ENCODE measurements at places on chromosomes 12 and 14.

GRCh38 chr12:127008755-127009403 lies 1258.1 kb upstream of the TMEM132C start:
- DNase-seq, result no peak

DNA sequence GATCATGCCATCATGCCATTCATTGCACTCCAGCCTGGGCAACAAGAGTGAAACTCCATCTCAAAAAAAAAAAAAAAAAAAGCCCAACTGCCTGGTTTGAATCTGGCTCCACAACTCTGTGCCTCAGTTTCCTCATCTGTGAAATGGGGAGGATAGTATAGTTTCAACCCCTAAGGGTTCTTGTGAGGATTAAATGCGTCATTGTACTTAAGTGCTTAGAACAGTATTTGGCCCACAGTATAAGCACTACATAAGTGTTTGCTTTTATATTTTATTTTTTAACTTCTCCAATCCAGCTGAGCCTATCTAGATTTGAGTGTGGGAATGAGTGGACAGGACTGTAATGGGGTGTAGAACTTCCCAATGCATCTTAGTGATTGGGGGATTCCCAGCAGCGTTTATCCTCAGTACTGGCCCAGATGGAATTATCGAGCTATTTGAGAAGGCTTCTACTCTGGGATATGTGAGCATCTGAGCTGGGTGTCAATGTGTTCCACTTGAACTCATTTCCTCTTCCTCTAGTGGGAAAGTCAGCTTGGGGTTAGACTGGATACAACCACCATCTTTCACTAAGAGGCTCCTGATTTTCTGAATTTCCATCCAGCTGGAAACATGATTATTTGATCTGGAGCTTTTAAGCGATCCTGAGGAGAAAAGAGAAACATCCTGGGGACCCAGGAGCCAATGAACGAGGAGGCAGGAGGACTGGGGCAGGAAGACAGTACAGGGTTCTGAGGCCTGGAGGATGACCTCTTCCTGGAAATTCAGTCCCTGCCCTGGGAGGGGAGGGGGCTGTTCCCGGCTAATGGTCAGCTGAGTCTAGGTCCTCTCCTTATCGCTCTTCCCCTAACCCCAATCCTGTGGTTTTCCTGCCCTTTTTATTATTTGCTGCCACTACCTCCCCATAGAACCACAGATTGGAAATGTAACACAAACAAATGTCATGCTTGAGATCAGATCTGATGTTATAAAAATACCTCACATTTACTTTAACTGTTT lies 9.3 kb upstream of the ESPL1 start:
- DNase-seq, result no peak

GRCh38 chr12:54394281-54394719 lies 9.8 kb upstream of the ZNF385A start:
- no peak for DNase-seq

GRCh38 chr12:38291160-38291559 lies 25.4 kb upstream of the ALG10B start:
- DNase-seq, result no peak

GRCh38 chr14:75224561-75224960 lies 48.1 kb upstream of the TMED10 start:
- no peak for DNase-seq

DNA sequence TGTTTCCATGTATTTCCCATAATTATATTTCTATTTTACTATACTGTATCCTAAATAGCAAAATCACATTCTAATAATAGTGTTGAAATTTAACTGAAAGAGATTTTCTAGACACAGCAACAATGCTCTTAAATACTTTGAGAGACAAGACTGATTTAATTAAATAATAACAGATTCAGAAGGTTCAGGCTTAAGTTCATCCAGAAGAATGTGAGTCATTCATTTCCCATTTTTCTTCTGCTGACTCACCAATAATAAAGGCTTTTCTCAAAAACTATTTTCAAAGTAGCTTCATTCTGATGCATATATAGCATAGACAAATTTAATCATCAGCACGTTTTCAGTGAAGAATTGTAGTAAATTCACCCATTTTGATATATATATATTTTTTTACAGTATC lies 481.4 kb downstream of the MDGA2 start:
- DNase-seq, result no peak

DNA sequence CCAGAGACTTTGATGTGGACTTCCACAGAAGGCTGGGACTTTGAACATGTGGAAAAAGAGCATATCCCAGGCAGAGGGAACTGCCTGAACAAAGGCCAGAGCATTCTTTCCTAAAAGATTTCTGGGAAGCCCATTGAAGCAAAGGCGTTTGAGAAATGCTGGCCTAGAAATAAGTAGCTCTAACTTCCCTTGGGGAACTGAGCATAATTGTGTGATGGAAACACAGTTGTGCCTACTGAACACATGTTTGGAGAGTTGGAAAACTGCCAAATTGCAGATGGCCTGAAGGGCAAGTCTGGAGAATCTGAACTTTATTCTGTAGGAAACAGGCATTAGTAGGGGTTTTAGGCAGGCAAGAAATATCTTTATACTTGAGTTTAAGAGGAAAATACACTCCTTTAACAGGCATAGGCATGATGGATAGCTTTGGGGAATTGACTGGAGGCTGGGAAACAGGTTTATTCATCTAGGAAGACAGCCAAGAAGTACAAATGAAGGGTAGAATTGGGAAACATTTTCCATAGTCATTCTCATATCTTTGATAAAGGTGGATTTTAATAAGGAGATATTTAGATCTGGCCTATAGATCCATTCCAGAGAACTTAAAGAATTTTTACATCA lies 134.1 kb downstream of the TPH2 start:
- no peak for DNase-seq

- no peak for DNase-seq
Observed at GRCh38 chr14:106235356-106236159, 709.2 kb downstream of the TMEM121 start.

DNA sequence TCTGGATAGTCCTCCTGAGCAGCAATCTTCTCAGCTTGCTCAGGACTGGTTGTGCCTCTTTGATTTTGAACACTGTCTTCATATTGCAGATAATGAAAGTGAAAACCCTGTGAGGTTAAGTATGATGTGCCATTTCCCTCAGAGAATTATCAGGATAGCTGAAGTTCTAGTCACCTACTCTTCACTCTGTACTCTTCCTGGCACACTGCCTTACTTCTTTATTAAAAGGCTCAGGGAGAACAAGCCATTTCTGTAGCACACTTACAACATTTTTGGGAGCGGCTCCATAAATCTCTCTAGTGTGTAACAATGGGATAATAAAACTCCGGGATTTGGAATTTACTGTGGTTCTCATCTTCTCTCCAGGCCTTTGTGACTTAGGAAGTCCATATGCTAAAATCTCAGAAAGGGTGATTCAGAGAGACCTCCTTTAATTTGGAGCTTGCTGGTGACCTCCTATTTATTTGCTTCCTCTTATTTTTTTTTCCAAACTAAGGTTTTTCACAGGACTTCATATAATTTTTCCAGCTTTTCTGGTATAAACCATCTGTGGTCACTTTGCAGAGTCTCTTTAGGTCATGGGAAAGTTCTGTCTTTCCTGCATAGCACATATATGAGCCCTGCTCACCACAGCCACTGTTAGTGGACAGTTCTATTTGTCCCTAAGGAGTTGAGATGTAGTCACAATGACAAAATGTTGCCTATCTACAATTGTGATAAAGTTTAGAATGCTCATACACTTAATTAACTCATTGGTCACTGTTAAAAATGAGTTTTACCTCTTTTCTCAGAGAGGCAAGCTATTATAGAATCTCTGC lies 53.5 kb upstream of the LDHB start:
- no peak for DNase-seq

DNA sequence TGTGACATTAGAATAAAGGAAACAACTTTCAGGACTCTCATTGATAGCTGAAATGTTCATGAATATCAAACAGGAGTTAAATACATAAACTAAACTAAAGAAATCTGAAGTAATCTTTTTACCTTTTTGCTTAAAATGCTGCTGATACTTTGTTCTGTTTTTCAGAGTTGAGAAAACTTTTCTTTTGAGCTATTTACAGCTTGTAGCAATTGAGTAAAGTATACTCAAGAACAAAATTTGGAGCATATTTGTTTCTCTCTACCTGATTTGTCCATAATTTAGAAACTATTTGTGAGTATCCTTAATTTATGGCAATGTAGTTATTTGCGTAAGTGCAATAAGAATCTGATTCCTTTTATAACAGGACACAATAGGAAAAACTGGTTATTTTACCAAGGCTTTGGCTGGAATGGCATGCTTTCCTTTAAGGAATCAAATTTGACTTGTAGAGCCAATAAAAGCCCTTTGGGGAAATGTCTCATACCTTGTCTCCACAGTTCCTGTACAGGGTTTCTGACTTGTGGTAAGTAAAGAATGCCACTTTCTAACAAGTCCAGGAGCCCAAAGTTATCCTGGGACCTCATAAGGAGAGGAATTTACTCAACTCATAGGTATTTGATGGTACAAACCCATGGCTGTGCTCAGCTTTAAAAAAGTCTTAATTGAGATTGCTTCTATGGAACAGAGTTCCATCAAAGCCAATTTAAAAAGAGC lies 195.7 kb downstream of the TMEM117 start:
- DNase-seq, result no peak

GRCh38 chr12:93468008-93468371 lies 676 bp downstream of the MRPL42 start:
- no peak for DNase-seq

DNA sequence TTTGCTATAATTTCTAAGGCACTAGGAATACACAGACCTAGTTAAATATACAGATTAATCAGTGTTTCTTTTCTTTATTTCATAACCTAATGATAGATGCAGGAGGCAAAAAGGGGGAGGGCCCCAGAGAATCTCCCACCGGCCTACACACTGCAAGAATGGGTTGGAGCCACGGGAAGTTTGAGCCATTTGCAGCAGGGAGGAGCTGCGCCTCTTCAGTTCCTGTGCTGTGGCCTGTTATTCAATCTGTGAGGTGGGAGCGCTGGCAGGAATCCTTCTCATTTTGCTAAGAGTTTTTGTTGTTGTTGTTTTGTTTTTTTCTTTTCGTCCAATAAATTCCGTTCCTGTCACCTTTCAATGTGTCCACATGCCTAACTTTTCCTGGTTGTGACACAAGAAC lies 251.3 kb upstream of the RPL10L start:
- DNase-seq, result no peak

GRCh38 chr14:69137843-69138535 lies 14.9 kb downstream of the DCAF5 start:
- no peak for DNase-seq

GRCh38 chr12:7935590-7936581 lies at the start of gene SLC2A3:
SLC2A3 (minus strand) TSS chr12:7936187; CDS start chr12:7936034, 153 bp downstream.
- peak; percentile 79 for DNase-seq

- no peak for DNase-seq
Observed at GRCh38 chr14:22419620-22420019, 169.4 kb downstream of the DAD1 start.

- no peak for DNase-seq
Observed at GRCh38 chr12:115114140-115114539, 430.2 kb upstream of the TBX3 start.

DNA sequence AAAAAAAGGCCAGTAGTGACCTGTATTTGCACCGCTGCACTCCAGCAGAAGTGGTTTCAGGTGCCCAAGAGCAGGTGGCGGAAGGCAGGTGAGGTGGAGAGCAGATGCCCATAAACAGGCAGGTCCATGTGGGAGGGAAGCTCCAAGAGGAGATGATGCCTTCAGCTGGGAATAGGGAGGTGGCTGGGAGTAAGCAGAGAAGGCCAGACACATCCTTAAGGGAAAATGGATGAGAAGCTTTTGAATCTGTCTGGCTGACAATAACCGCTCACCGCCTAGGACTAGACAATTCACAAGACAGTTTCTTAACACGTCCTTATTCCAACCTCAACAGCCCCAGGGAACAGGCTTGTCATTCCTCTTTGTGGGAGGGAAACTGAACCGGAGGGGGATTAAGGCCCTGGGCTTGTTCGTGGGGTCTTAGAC lies 43.9 kb upstream of the PLEKHG6 start:
- no peak for DNase-seq

DNA sequence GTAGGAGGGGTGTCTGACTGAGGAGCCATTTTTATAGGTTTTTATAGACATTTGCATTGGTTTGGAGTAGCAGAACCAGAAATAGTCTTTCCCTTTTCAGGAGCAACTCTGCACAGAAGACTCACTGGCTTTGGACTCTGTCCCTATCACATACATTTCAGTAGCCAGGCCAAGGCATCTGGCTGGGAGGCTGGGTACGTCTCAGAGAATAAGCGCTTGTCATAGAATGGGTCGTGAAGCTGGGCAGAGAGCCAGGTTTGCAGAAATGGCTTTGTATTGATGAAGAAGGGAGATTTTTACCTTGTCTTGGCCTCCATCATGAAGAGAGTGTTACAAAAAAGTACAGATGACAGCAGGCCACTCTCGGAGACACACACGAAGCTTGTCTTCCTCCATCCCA lies 98.6 kb downstream of the CACNA1C start:
- no peak for DNase-seq
